Left kidney (tissue), 8 donors: ENCODE measurements at places on chromosomes 7 and 10.

- no peak for DNase-seq
These were observed 213.7 kb downstream of the HTR7 start for GRCh38 chr10:90644165-90644564.

GRCh38 chr10:45566415-45566814 lies 106.2 kb downstream of the ZFAND4 start:
- no peak for DNase-seq

- no peak for DNase-seq
These were observed 9.2 kb downstream of the INPP5A start for GRCh38 chr10:132546567-132547420.

GRCh38 chr10:89745903-89746302 lies 44.5 kb downstream of the KIF20B start:
- DNase-seq, result no peak

DNA sequence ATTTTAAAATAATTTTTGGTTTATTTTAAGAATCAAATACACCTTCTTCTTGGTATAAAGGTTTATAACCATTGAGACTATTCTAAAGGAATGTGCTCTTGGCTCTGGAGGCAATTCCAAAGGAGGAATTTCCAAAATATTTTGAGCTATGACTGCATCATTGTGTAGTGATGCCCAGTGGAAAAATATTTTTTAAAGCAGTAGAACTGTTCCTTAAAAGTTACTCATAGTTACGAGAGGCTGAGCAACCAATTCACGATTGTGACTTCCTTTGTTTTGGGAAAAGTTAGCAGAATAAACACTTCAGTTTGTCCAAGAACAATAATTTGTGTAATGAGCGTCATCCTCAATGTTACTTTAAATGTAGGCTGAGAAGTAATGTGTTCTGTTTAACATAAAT lies 233.6 kb downstream of the BAMBI start:
- no peak for DNase-seq

DNA sequence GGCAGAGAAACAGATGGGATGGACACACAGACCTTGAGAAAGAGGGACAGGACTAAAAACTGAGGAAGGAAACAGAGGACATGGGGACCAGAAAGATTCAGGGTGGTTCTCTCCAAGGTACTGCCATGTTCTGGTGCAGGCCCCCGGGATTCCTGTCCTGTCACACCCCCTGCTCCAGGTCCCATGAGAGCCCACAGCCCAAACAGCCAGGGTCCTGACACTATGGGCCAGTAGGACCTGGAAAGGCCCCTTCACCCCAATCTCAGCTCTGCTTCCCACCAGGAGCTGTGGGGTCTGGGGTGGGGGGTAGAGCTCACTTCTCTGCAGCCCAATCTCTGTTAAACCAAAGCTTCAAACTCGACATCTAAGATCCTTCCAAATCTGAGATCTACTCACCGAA lies 21.2 kb downstream of the PDIA4 start:
- no peak for DNase-seq

- DNase-seq, result no peak
These were observed 137.2 kb downstream of the LRMDA start for GRCh38 chr10:75568450-75569130.

DNA sequence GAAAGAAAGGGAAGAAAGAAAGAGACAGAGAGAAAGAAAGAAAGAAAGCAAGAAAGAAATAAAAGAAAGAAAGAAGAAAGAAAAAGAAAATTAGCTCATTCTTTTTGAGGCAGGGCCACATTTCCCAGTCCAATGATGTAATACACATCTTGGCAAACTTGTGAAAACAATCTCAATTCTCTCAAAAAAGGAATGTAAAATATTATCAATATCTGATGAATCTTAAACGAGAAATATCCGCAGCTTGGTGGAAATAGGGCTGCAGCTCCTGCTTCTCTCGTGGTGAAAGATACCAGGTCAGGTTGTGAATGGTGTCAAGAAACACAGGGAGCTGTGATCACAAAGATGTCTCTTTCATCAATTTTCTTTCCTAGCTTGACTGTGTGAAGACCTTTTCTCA lies 739.6 kb upstream of the NRP1 start:
- DNase-seq, result no peak

DNA sequence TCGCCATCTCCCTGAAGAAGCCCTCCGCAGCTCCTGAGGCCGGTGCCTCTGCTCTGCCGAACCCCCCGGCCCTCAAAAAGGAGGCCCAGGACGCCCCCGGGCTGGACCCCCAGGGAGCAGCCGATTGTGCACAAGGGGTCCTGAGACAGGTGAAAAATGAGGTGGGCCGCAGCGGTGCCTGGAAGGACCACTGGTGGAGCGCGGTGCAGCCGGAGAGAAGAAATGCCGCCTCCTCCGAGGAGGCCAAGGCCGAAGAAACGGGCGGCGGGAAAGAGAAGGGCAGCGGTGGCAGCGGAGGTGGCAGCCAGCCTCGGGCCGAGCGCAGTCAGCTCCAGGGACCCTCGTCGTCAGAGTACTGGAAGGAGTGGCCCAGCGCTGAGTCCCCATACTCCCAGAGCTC lies 85.1 kb upstream of the SH2B2 start:
- DNase-seq, result no peak

GRCh38 chr10:120495226-120496009 lies 38.4 kb downstream of the PLPP4 start:
- no peak for DNase-seq

GRCh38 chr7:141673346-141673745 lies 28.6 kb downstream of the DENND11 start:
- DNase-seq, result no peak

DNA sequence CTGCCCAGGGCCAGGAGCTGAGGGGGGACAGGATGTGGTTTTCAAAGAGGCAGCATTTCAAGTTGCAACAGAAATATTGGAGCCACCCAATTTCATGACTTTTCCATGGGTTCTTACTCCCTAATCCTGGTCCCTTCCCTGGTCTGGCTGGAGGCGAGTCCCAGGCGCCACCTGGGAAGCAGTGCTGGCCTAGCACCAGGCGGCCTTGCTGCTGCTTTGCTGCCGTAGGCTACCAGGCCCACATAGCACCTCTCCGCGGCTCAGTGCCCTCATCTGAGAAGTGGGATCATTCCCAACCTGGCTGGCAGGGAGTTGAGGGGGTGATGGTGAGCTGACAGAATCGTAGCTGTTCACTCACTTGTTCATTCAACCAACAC lies 33.7 kb downstream of the ZMIZ1 start:
- no peak for DNase-seq

DNA sequence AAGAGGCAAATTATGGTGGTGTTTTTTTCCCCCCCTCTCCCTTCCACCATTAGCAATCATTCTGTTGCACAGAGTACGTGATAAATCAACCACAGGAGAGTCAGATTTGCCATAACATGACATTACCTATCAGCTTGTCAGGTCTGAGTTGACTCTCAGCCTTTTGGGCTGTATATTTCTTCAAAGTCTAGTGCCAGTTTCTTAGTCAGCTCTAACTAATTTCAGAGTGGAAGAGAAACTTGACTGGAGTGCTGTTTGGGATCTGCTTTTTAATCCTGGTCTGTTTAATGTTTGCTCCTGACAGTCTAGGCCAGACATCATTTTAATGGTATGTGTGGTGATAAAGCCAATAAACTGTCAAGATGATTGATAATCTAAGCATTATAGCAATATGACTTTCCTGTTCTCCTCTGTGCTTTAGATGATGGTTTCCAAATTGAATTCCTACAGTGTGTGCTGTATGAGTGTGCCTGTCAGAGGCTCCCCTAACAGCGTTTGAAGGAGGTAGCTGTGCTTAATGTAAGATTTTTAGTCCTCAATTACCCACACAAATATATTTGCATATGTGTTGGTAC lies 76.9 kb downstream of the LRMDA start:
- DNase-seq, result peak; percentile 20

- no peak for DNase-seq
These were observed 573.5 kb downstream of the CCSER2 start for GRCh38 chr10:84901885-84902284.

- no peak for DNase-seq
These were observed 8.6 kb upstream of the CALML3 start for GRCh38 chr10:5515948-5516761.

DNA sequence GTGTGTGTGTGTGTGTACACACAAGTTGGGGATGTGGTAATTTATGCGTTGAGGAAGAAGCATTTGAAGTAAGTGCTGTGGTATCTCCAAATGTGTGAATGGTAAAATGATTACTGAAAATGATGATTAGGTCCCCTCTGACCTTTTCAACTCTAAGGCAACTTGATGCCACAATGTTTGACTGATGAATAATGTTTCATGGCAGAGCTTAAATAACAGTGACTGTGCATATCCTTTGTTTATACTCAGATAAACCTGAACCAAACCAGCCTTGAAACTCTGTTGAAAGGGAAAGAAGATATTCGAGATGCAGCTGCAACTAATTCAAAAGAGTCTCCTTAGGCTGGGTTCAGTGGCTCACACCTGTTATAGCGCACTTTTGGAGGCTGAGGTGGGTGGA lies 64.8 kb upstream of the YAE1 start:
- no peak for DNase-seq

DNA sequence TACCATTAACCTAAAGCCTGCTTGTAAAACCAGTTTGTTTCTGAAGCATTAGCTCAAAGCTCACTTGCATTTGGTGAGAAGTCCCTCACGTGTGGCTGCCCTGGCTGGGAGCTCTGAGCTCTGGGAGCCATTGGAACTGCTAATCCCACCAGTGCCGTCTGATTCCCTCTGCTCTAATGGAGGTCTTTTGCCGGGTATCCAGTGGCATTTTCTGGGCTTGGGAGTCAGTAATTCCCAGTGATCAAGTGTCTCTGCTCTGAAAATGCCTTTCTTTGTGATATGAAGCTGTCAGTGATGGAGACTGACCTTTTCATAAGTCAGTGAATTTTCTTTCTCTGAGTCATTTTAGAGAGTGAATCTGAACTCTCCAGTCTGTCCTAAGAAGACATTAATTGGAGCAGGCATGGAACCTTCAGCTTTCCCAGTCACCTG lies 36.9 kb upstream of the FAM20C start:
- DNase-seq, result no peak

DNA sequence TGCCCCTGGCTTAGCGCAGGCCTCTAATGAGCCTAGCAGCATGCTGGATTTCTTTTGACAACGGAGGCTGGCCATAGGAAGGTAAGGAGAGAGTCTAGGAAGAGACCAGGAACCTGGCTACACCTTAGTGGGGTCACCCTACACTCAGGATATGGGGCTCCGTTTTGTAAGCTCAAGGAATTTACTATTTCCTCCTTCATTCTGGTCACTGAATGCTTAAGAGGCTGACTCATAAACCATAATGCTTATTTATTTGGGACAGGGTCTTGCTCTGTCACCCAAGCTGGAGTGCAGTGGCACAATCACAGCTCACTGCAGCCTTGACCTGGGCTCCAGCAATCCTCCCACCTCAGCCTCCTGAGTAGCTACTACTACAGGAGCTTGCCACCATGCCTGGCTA lies 38.4 kb downstream of the CARD11 start:
- no peak for DNase-seq

DNA sequence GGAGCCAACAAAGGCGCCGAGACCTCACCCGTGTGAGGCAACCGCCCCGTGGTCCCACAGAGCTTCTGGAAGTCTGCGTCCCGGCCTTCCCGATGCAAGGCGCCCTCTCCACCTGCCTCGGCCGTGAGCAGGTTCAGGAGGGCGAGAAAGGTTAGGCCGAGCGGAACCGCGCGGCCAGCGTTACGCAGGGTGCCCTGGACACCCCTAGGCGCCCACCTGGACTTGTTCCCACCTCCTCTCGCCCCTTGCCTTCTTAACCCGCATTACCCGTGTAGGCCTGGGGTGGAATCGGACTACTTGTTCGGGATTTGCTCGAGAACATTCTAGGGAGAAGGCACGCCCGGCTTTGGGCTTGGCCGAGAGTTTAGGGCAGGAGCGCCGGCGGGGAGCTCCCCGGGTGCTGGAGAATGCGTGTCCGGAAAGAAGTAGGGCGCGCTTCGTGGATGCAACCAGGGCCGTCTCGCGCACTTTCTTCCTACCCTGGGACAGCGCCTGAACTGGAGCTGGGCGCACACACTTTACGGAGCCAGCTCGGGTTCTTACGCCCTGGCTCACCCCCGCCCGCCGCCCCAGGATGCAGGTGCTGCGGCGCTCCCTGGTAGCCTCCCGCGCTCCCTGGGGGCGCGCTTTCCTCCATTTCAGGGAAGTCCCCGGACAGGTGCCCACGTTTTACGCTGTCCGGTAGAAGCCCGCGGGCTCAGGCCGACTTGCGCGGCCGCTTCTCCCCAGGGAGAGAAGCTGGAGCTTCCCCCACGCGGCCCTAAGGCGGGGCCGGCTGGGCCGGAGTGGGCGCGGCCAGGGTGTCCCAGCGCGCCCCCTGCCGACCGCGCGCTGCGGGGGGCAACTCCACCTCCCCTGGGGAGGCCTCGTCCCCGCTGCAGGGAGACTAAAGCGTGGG lies 74.5 kb downstream of the INSIG1 start:
- DNase-seq, result no peak
